ENCODE measurements at places on chromosomes 3 and 15. TPM values are rescaled to one million over a fixed set of nuclear protein-coding genes. Genes with fewer than 3 reads are reported as not detected.
A peak's percentile ranks its signal among the peaks of the same experiment; 100 is the strongest.

CDHR4 gene
- total RNA-seq = 21.9 TPM

HRG gene
- total RNA-seq = not detected

GRCh38 chr3:60202052-60202726 lies 1049.1 kb downstream of the FHIT start:
- DNase-seq = no peak

- DNase-seq = no peak
Measured at GRCh38 chr15:49810720-49811119, 189.9 kb downstream of the DTWD1 start.

- DNase-seq = no peak
Measured at GRCh38 chr15:79307251-79307650, 3.7 kb upstream of the TMED3 start.

GRCh38 chr15:69107025-69107620 lies 53.3 kb upstream of the GLCE start:
- DNase-seq = no peak

MOBP gene
- total RNA-seq = 0.22 TPM

DNA sequence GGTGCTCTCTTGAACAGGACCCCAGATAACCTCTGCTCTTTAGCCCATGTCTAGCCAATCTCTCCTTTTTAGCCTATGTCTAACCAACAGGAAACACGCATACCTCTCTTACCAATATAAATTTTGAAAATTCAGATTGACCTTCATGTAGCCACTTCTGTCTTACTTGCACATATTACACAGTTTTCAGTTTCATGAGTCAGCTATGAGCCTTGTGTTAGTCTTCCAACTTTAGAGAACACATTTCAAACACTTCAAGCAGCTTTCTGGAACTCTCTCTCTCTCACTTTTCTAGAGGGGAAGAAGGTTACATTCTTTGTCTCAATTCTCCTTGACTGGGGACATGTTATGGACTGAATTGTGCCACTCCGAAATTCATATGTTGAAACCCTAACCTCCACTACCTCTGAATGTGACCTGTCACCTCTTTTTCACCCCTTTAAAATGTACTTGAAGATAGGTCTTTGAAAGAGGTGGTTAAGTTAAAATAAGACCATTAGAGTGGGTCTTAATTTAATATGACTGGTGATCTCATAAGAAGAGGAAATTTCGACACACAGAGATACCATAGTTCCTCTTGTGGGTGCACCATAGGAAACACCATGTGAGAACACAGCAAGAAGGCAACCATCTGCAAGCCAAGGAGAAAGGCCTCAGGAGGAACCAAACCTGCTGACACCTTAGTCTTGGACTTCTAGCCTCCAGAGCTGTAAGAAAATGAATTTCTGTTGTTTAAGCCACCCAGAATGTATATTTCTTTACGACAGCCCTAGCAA lies 480.3 kb upstream of the ALCAM start:
- DNase-seq = no peak

DNA sequence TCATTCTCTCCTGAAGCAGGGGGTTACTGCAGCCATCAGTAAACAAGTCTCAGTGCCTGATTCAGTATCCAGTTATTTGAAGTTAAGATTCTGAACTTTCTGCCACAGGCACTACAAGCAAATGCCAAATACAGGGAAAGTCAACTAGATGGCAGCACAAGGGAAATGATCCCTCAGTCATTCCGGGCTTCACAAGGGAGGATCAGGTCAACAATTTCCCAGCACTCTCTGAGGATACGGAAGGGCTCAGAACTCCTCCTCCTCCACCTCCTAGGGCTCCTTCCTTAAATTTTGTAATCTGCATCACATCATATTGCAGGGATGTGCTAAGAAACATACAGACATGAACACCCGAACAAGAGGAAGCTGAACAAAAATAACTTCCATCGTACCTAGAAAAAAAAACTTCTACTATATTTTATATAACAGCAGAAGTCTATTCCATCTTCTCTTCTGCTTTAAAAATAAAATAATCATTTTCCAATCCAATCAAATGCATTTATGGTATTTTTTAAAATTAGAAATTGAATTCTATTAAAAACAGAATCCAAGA lies 187.1 kb downstream of the FMN1 start:
- DNase-seq = no peak

CD96 gene
- 2.7 TPM for total RNA-seq

CHRD gene
- total RNA-seq = 2.6 TPM

CHRNB4 gene
- not detected for total RNA-seq

GRCh38 chr3:98972155-98972554 lies 70.7 kb upstream of the DCBLD2 start:
- no peak for DNase-seq

DNA sequence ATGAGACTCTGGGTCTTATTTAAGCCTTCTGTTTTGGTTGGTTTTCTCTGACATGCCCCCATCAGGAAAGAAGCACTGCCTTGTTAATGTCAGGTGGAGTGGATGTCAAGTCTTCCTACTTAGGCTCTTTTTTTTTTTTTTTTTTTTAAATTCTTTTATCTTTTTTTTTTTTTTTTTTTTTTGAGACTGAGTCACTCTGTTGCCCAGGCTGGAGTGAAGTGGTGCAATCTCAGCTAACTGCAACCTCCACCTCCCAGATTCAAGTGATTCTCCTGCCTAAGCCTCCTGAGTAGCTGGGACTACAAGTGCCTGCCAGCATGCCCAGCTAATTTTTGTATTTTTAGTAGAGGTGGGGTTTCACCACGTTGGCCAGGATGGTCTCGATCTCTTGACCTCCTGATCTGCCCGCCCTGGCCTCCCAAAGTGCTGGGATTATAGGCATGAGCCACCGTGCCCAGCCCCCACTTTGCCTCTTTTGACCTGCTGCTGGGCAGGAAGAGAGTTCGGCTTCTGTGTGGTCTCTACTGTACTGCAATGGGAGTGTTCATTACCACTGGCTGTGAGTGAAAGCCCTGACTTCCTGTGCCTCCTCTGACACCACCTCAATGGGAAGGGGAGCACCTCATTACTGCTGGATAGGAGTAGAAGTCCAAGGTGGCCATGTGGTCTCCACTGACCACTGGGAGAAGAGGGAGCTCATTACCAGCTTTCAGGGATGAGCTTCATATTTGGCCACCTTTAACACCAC lies 10.9 kb downstream of the CTDSPL start:
- DNase-seq = no peak

GRCh38 chr15:78302579-78303312 lies 3.3 kb upstream of the SKIC8 start:
- DNase-seq = no peak

CFAP91 gene
- 36.7 TPM for total RNA-seq

XIRP1 gene
- total RNA-seq = 1.2 TPM

GRCh38 chr15:59168536-59168935 lies 38.1 kb upstream of the LDHAL6B start:
- peak; percentile 42 for DNase-seq

DNA sequence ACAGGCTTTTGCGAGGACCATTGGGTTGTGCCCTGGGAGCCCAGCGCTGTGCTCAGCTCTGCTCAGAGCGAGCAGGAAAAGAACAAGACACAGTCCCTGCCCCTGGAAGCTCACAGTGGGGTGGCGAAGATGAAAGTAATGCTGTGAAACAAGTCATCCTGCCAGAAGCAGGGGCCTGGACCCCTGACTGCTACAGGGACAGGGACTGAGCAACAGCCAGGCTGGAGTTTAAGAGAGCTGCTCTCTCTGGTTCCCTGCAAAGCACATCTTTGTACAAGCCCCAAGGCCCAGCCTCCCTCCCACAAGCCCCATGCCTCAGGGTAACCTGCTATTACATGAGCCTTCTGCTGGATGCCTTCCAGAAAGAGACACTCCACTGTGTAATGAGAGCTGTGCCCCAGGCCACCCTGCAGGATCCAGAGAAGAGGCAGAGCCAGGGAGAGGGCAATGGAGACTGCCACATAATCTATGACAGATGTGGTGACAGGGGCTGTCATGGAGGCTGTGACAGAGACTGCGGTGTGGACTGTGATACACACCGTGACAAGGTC lies 7.1 kb upstream of the HCN4 start:
- DNase-seq = no peak

GRCh38 chr15:70053001-70053715 lies 44.6 kb downstream of the TLE3 start:
- peak; percentile 16 for DNase-seq

DNA sequence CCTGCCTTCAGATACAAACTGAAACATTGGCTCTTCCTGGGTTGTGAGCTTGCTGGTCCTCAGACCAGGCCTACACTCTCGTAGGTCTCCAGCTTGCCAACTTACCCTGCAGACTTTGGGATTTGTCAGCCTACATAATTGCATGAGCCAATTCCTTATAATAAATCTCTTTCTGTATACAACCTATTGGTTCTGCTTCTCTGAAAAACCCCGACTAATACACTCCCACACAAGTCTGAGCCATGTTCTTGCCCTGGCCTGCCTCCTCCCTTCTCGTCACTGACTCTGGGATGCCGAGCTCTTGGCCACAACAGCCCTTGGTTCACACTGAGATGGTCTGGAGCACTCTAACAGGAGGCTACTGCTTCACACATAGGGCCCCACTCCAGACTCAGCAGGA lies 9.5 kb downstream of the CYP19A1 start:
- DNase-seq = no peak

- peak; percentile 60 for DNase-seq
Measured at GRCh38 chr15:66566963-66567531, 1.2 kb upstream of the LCTL start.

MAGI1 gene
- 72.3 TPM for total RNA-seq

DNA sequence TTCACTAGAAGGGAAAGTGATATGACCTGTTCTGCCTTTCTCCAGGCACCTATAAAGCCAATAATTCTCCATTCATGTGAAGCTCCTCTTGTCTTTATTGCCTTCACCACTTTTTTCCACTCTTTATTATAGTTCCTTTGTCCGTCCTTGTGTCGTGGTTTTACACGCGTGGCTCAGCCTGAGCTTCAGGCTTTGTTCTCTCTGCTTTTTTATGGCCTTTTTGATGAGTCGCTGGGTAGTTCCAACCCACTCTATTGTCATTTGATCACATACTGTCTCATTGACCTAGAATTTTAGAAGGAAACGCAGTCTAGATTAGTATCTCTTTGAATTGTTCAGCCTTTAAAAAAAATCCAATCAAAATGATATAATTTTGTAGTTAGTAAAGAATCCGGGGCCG lies 403.2 kb downstream of the PTPRG start:
- DNase-seq = no peak

DNA sequence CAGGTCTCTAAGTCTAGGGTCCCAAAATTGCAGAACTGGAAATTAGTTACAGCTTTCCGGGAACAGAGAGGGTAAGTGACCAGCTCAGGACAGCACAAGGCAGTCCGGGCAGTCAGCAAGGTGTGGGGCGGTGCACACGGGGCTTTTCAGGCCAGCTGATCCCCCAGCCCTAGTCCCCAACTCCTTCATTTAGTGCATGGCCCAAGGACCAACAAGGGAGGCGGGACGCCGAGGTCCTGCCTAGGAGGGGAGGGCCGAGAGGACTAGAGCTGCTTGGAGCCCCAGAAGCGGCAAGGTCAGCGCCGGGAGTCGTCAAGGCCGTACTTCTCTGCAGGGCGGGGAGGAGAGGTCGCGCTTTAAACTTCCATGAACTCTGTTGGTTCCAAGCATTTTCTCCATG lies 2.0 kb upstream of the PDE8A start:
- peak; percentile 55 for DNase-seq

- DNase-seq = no peak
Measured at GRCh38 chr3:126867863-126868200, 115.1 kb upstream of the PLXNA1 start.

DNA sequence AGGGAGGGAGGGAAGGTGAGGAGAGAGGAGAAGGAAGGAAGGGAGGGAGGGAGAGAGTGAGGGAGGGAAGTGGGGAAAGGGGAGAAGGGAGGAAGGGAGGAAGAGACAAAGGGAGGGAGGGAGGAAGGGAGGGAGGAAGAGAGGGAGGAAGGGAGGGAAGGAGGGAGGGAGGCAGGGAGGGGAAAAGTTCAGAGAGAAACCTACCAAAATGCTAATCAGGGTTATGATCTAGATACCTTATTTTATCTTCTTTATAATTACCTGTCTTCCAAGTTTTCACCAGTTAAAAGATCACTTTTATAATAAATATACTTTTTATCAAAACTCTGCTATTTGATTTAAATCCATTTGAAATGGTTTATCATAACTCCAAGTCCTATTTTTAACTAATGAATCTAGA lies 44.4 kb downstream of the FAM174B start:
- DNase-seq = no peak

GRCh38 chr3:11411956-11412355 lies 139.8 kb downstream of the ATG7 start:
- DNase-seq = no peak

DNA sequence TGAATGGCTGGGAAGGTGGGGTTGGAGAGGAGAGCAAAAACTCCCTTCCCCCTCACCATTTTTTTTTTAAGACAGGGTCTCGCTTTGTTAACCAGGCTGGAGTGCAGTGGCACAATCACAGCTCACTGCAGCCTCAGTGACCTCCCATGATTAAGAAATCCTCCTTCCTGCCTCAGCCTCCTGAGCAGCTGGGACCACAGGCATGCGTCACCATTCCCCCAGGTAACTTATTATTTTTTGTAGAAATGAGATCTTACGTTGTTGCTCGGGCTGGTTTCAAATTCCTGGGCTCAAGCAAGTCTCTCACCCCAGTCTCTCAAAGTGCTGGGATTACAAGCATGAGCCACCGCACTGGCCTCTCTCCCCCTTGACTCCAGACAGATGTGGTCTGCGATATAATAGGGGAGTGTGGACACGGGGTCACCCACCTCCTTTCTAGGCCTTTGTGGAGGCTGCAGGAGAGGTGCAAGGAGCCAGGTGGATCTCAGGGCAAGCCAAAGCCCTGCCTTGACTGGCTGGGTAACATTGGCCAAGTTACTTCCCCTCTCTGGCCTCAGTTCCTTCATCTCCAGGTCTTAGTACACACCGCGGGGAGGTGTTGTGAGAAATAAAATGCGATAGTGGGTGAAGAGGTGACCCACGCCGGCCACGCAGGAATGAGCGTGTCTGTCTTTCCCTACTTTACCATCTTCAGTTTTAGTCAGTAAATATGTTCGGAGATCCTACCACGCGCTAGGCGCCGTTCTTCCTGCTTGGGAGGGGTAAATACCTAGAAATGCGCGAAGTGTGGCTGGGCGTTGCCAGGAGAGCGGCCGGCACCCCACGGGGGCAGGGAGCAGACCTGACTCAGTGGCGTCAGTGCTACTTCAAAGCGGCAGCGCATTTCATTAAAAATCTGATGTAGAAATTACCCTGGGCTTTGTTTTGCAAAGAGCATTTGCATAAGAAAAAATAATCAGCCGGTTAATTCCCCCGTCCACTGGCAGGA lies 20.2 kb upstream of the CORO2B start:
- peak; percentile 25 for DNase-seq

GRCh38 chr3:156371701-156372100 lies 183.2 kb downstream of the SSR3 start:
- no peak for DNase-seq

GPR156 gene
- total RNA-seq = not detected

DNA sequence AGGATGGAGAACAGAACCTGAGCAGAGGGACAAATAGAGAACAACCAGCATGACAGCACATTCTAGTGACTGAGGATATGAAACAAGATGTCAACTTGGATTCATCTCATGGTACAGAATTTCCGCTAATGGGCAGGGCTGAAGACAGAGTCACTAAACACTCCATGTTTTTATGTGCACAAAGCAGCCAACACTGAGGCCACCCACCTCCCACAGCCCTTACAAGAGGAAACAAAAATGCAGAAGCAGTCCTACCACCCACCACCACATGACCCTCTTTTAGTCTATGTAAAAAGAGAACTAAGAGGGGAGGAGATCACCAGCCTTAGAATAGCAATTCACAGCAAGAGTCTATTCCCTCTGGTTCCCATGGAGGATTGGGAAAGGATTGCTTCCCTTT lies 131.4 kb upstream of the UBE2E2 start:
- DNase-seq = peak; percentile 51

Measured in upper lobe of left lung (tissue), 6 donors.